NB4 (cell line): ENCODE measurements at places on chromosomes 5 and 9.

GRCh38 chr5:14868771-14869170 is 2.8 kb downstream of the ANKH start:
- no peak for DNase-seq

- no peak for DNase-seq
These were observed 79.3 kb upstream of the RASA1 start for GRCh38 chr5:87188391-87188790.

DNA sequence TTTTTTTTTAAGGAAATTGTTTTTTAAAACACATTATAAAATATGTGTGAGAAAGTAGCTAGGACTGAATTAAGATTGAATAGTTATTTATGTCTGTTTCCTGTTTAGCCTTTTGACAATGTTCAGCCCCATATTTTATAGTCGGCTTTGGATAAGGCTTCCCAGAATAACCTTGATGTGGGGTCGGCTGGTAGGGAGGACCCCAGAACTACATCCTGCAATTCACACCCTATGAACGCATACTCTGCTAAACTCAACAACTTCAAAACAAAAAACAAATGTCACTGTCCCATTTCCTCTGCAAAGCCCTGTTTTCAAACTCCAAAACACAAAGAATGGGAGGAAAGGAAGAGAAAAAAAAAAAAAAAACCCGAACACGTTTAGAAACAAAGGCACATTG is 63.1 kb downstream of the ARL15 start:
- DNase-seq: no peak

DNA sequence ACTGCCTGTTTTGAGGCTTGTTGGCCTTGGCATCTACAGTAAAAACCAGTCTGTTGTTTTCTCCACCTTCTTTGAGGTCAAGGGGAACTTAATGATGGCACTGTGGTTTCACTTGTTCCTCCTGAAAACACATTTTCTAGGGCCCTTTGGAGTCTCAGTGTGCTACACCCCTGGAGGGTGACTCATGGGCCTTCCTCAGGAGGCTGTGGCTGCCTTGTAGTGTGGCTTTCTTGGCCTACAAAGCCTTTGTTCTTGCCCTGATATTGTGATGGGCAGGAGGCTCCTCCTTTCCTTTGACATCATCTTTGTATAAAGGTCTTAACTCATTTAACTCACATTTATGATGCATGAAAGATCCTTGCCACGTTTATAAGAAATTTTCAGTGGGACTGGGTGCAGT is 56.3 kb upstream of the GPBP1 start:
- DNase-seq: peak; percentile 72

DNA sequence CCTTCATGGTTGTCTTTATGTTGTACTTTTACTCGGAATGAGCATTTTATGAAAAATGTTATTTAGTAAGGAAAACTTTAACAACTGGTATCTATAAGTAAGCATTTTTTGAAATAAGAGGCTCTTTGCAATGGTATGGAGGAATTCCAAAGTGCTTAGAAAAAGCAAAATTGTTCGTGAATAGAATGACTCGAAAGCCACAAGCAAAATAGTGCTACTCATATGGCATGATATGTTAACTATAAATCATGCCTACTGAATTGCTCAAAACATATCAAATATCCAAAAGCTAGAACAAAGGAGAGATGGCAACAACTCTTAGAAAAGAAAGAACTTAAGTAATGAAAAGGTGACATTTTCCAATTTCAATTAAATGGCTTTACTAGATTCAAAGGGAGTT is 216.3 kb downstream of the KIAA0825 start:
- DNase-seq: no peak

- no peak for DNase-seq
These were observed 24.0 kb downstream of the TMEM161B start for GRCh38 chr5:88244686-88245085.

DNA sequence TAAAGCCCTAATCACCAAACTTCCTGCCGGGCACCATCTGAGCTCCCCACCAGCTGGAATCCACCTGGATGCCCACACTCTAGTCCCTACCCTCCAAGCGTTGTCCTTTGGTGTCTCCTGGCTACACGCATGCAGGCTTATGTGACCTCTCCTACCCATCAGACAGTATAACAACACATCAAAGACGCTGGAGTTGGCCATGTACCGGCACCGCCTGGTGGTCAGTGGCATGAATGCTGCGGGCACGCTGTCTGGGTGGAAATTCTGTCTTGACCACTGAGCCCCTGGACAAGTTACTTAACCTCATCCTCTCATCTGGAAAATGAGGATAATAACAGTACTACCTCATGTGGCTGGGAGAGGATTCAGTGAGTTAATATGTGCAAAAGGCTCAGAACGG is 23.4 kb upstream of the CORO2A start:
- peak; percentile 41 for DNase-seq
